Fibroblast of upper back skin (primary cell): ENCODE measurements at places on chromosomes 7 and 10.

DNA sequence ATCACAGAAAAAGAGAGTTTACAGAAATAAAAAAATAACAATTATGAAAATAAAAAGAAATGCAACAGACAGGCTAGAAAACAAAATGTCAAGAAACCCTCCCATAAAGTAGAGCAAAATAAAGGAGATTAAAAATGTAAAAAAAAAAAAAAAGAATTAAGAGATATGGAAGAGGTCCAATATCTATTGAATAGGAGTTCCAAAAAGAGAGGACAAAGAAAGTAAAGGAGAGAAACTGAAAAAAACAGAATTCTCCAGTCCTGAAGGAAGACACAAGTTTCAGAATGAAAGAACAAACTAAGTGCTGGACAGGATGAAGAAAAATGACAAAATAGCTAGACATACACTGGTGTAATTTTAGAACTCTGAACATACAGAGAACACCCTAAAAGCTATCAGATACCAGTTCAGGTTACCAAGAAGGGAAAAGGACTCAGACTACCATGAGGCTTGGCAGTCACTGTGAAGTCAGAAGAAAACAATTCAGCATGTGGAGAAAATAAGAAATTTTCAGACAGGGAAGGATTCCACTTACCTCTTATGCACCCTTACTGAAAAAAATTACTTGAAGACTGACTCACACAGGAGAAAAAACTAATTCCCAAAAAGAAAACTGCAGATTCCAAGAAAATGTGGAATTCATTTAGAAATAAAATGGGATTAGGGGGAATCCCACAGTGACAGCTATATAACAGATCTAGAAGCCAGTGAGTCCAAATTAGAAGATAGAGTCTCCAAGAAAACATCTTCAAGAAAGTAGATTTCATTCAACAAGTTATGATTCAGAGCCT is 40.4 kb upstream of the ABLIM1 start:
- peak; percentile 74 for DNase-seq

DNA sequence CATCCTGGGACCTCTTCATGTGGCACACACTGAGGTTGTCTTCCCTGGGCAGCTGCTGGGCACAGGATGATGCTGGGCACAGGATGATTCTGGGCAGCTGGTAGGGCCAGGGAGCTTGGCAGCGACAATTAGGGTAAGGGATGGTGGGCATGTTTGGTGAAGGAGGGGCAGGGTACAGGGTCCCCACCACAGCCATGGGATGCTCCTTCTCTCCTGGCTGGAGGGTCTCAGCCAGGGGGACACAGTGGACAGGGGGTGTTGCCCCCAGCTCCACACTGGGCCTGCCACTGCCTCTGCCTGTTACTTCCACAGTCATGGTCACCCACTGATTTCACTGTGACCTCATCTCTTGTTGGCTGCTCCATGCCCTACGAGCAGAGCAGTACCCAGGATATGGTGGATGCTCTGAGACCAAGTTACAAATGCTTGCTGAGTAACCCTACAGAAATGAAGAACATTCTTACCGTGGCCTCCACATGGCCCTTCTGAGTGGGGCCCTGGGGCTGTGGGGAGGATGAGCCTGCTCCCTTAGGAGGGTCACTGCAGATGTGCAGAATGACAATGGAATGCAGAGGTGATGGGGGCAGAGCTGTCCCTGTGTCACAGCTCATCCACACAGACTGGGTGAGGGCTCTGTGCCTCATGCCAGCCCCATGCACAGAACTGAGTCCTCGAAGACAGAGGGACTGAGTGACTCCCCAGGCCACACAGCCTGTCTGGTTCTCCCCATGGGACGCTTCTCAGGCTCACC is 28.4 kb upstream of the RET start:
- peak; percentile 5 for DNase-seq

DNA sequence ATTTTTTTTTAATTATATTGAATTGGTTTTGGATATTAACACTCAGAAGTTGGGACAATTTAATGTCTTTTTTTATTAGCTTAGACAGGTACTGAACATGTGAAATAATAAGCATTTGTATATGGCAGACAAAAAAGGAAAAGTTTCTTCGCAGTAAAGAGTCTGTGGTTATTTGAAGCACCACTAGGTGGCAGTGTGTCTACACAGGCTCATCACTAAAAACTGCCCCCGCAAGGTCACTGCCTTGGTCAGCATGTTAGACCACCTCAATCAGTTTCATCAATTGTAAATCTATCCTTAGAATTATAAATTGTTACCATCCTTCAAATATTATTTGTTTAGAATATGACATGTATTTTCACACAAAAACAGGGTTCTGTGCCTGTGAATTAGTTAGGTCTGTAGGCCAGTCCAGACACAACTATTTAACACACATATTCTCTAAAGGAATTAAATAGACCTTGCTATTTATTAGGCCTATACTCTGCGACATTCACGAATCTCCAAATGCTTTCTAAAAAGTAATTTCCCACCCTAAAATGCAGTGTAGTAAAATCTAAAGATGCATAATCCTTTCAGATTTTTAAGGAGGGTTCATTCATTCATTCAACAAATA is 17.0 kb downstream of the PNLIPRP3 start:
- DNase-seq: peak; percentile 23

DNA sequence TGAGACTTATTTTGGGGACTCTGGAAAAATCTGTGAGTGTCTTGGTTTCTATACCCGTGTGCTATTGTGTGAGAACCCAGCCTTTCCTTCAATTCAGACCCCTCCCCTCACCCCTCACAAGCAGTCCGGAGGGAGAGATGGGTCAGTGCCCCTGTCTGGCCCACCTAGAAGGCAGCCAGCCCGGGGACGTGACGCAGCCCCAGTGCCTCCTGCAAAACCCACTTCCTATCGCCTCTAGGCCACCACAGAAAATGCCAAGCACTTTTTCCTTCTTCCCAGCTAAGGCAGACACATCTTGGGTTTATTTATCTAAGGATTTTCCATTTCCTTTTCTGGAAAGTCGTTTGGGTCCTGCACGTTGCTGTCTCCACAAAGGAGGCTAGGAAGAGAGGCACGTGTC is 11.6 kb upstream of the AQP1 start:
- DNase-seq: no peak
